Progenitor cell of endocrine pancreas (in vitro differentiated cells): ENCODE measurements at places on chromosomes 3 and 15. TPM values are rescaled to one million over a fixed set of nuclear protein-coding genes. Genes with fewer than 3 reads are reported as not detected.

GRCh38 chr3:30551266-30551665 lies 55.1 kb upstream of the TGFBR2 start:
- H3K4me1 ChIP-seq, result peaks cover 7% of the 10 kb centered on the region

- peaks cover 1% of the 10 kb centered on the region for H3K4me1 ChIP-seq
- no peak within 1 kb of the TSS for H3K27ac ChIP-seq
- peaks cover 48% of the 10 kb centered on the region for H3K27me3 ChIP-seq
- no peaks in the 10 kb centered on the region for H3K36me3 ChIP-seq
- no peak within 1 kb of the TSS for H3K4me3 ChIP-seq
These were observed at the start of gene PLCB2 for GRCh38 chr15:40307421-40308211. Gene PLCB2, minus strand, starts transcription at chr15:40307935. Its CDS starts 263 bp downstream, at chr15:40307672.

DNA sequence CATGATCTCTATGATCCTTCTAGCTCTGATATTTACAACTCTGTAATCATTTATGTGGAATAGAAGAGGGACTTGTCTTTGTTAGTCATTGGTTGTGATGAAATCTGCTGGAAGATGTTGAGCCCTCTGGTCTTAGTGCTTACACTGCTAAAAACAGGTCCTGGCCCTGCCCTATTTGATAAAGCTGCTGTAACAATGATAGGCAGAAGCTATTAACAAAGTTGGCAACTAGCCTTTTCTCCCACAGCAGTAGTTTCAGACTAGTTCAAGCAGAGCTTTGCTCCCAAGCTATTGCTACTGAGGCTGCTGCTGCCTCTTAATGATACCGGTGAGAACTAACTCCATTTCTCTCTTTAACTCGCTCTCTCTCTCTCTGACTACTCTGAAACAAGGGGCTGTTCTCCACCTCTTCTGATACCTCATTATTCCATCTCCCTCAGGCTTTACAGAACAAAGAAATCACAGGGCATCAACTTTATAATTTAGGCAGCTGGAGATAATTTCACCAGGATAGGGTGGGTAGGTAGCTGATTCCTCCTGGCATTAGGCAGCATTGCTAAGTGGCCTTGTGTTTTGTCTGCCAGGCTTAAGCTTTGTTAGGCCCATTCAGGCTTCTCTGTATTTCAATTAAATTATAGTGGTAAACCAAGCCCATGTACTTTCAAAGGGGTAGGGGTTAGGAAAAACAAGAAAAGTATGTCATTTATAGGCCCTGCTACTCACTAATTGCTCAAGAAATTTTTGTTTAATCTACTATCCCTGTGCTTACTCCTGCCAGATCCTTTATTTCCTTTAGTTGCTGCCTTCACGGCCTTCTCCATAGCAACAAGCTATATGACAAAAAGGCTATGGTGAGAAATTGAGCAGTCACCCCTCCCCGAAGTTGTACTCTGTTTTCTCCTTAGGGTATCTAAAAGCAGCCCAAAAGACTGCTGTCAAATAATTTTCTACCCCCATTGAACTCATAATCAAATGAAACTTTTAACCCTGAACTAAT lies 139.6 kb downstream of the RBPMS2 start:
- no peak for DNase-seq
- peaks cover 57% of the 10 kb centered on the region for H3K4me1 ChIP-seq
- H3K36me3 ChIP-seq, result peaks cover 16% of the 10 kb centered on the region
- peak overlapping the region; percentile 97 for H3K27ac ChIP-seq
- H3K4me3 ChIP-seq, result peak overlapping the region; percentile 3

DNA sequence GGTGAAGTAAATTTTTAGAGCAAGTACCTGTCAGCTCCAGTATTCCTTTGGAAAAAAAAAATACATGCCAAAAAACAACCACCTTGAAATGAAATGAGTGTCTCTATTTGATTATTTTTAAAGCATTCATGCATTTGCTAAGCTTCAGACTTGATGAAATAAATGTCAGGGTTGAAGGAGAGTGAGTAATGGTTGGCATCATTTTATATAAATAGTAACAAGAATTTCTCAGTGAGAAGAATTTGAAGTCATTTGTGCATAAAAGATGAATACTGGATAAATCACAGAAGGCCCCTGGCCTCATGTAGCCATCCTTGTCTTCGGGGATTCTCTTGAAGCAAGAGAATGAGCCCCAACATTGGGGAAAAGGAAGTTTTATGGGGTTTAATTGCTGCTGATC lies 318.4 kb downstream of the LPP start:
- H3K27me3 ChIP-seq, result no peaks in the 10 kb centered on the region
- no peak overlapping the region for H3K27ac ChIP-seq
- H3K4me1 ChIP-seq, result peaks cover 7% of the 10 kb centered on the region
- peaks cover 24% of the 10 kb centered on the region for H3K36me3 ChIP-seq
- H3K4me3 ChIP-seq, result no peak overlapping the region

GRCh38 chr15:96428742-96429141 lies 98.2 kb downstream of the NR2F2 start:
- peaks cover 4% of the 10 kb centered on the region for H3K4me1 ChIP-seq
- H3K4me3 ChIP-seq, result no peak overlapping the region
- peaks cover 82% of the 10 kb centered on the region for H3K27me3 ChIP-seq
- no peaks in the 10 kb centered on the region for H3K36me3 ChIP-seq
- H3K27ac ChIP-seq, result no peak overlapping the region
- DNase-seq, result no peak

- no peak for DNase-seq
- H3K4me1 ChIP-seq, result peaks cover 8% of the 10 kb centered on the region
- H3K27ac ChIP-seq, result no peak overlapping the region
- no peaks in the 10 kb centered on the region for H3K27me3 ChIP-seq
- H3K36me3 ChIP-seq, result peaks cover 3% of the 10 kb centered on the region
- H3K4me3 ChIP-seq, result no peak overlapping the region
These were observed 459.4 kb upstream of the TPRG1 start for GRCh38 chr3:188712248-188712924.

GRCh38 chr15:68794863-68795262 lies 25.8 kb downstream of the ANP32A start:
- H3K4me1 ChIP-seq, result peaks cover 68% of the 10 kb centered on the region
- H3K27ac ChIP-seq, result peak overlapping the region; percentile 47
- peaks cover 4% of the 10 kb centered on the region for H3K36me3 ChIP-seq
- H3K27me3 ChIP-seq, result no peaks in the 10 kb centered on the region

DNA sequence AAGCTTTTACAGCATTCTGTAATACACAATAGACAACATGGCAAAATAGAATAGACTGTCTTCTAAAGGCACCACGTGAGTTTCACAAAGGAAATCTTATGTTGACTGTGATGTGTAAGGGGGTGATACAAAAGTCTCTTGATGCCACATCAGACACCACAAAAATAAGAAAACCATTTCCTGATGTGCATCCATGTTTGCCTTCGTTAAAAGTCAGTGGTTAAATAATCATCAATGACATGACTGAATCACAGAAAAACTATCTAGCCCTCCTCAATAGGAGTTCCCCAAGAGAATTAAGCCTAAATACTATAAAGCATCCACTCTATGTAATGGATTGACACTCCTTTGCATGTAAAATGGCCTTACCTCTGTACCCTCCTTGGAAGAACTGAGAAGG lies 198.6 kb upstream of the SLC2A2 start:
- no peak overlapping the region for H3K4me3 ChIP-seq
- DNase-seq, result no peak
- H3K27me3 ChIP-seq, result no peaks in the 10 kb centered on the region
- H3K36me3 ChIP-seq, result peaks cover 4% of the 10 kb centered on the region
- H3K27ac ChIP-seq, result no peak overlapping the region

- no peak for DNase-seq
- H3K4me3 ChIP-seq, result no peak overlapping the region
- H3K27ac ChIP-seq, result peak overlapping the region; percentile 53
- H3K4me1 ChIP-seq, result peaks cover 8% of the 10 kb centered on the region
These were observed 62.4 kb upstream of the P3H2 start for GRCh38 chr3:190183121-190183520.

DNA sequence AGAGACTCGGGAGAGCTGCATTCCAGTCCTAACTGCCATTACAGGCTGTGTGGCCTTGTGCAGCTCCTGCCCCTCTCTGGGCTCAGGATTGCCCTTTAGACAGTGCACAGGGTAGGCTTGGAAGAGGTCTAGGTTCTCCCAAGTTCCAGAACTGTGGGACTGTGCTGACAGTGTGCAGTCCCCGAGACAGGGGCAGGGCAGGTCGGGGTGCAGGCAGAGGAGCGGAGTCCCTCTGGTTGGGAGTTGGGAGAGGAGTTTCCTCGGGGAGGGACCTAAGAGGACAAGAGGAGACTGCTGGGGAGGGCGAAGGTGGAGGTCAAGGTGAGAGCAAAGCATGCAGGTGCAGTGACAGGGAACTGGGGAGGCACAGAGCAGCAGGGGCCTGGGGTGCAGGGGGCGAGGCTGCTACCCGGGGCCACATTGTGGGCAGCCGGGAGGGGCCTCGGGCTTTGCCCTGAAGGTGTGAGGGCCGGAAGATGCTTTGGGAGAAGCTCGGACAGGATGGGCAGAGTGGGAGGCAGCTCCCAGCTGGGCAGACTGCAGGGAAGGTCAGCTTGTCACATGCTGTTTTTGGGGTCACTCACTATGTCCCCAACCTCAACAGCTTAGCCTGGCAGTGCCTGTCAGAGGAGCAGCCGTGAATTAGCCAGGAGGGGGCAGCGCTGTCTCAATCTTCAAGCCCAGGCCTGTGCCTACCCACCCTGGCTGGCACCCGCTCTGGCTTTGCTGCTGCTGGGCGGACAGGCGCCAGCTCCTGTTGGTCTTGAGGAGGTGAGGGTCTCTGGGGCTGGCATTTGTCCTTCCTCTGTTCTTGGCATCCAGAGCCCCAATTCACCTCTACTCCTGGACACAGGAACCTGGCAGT lies 15.4 kb upstream of the CSPG4 start:
- peaks cover 3% of the 10 kb centered on the region for H3K4me1 ChIP-seq
- H3K4me3 ChIP-seq, result no peak overlapping the region

GRCh38 chr15:63110428-63111026 lies 11.1 kb upstream of the LACTB start:
- H3K4me3 ChIP-seq, result no peak overlapping the region
- H3K4me1 ChIP-seq, result no peaks in the 10 kb centered on the region

DNA sequence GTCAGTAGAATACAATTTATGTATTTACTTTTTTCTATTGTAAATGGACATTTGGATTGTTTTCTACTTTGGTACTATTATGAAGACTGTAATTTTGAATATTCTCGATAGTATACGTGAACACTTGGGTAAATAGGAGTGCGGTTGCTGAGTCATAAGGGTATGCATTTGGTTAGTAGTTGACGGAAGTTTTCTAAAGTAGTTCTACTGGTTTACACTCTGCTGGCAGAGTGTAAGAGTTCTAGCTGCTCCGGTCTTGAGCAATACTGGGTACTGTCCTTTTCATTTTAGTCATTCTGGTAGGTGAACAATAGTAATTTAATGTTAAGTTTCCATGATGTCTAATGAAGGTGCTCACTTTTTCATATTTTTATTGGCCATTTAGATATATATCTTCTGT lies 70.0 kb downstream of the MEF2A start:
- H3K36me3 ChIP-seq, result peaks cover 45% of the 10 kb centered on the region
- DNase-seq, result no peak
- H3K27me3 ChIP-seq, result no peaks in the 10 kb centered on the region
- no peak overlapping the region for H3K4me3 ChIP-seq
- peaks cover 20% of the 10 kb centered on the region for H3K4me1 ChIP-seq
- H3K27ac ChIP-seq, result peak overlapping the region; percentile 20

- DNase-seq, result no peak
- H3K27ac ChIP-seq, result no peak overlapping the region
- H3K4me1 ChIP-seq, result no peaks in the 10 kb centered on the region
- H3K36me3 ChIP-seq, result peaks cover 4% of the 10 kb centered on the region
- no peaks in the 10 kb centered on the region for H3K27me3 ChIP-seq
These were observed 48.4 kb downstream of the DNAH1 start for GRCh38 chr3:52364322-52365035.

- no peak overlapping the region for H3K4me3 ChIP-seq
- no peak overlapping the region for H3K27ac ChIP-seq
- H3K36me3 ChIP-seq, result peaks cover 2% of the 10 kb centered on the region
- no peak for DNase-seq
- H3K4me1 ChIP-seq, result peaks cover 9% of the 10 kb centered on the region
These were observed 1.1 kb upstream of the C15orf62 start for GRCh38 chr15:40768521-40769273.

GRCh38 chr3:50068134-50068533 lies 20.6 kb upstream of the RBM5 start:
- no peaks in the 10 kb centered on the region for H3K4me1 ChIP-seq
- DNase-seq, result no peak
- peaks cover 31% of the 10 kb centered on the region for H3K36me3 ChIP-seq
- no peak overlapping the region for H3K4me3 ChIP-seq
- H3K27ac ChIP-seq, result no peak overlapping the region

DNA sequence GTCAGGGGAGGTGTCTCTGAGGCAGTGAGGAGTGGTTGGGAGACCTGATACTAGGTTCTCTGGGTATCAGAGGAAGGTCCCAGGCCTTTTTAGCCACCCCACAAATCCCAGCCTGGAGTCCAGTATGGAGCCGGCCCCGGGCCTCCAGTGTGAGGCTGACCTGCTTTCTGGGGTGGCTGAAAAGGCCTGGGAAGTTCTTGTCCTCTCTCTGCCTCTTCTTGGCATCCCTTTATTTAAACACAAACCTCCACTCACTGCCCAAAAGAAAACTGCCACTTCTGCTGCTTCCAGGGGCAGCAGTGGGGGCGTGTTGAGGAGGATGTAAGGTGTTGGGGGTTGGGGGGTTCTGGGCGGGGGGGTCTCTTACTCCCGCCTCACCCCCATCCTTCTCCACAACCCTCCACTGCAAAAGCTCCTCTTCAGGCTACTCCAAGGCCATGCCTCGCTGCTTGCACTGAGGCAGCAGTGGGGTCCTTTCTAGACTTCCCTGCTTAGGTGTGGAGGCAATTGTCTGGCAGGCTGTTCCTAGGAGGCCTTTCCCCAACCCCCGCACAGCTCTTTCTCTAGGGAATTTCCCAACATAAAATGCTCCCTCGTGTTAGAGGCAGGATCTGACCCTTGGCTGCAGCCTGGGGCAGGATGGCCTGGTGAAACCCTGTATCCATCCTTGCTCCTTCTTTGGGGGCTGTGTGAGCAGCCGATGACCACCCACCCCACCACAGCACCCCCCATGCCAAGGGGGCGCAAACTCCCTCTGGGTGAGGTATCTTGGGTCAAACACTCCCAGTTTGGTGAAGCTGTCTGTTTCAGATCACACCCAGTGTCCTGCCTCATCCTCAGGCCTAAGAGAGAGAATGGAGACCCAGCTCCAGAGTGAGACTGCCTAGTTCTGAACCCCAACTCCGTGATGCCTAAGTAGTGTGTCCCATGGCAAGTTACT lies 12.1 kb upstream of the RAD18 start:
- peaks cover 25% of the 10 kb centered on the region for H3K27me3 ChIP-seq
- H3K4me1 ChIP-seq, result no peaks in the 10 kb centered on the region
- no peak for DNase-seq
- H3K4me3 ChIP-seq, result no peak overlapping the region
- no peaks in the 10 kb centered on the region for H3K36me3 ChIP-seq

GRCh38 chr3:150391161-150391560 lies 16.9 kb upstream of the TSC22D2 start:
- no peak for DNase-seq
- H3K4me1 ChIP-seq, result peaks cover 2% of the 10 kb centered on the region
- H3K27me3 ChIP-seq, result no peaks in the 10 kb centered on the region
- H3K4me3 ChIP-seq, result no peak overlapping the region
- H3K36me3 ChIP-seq, result no peaks in the 10 kb centered on the region

GRCh38 chr3:161275919-161276318 lies 54.8 kb downstream of the NMD3 start:
- DNase-seq, result no peak
- no peak overlapping the region for H3K4me3 ChIP-seq
- H3K36me3 ChIP-seq, result peaks cover 33% of the 10 kb centered on the region
- H3K4me1 ChIP-seq, result peaks cover 13% of the 10 kb centered on the region
- H3K27ac ChIP-seq, result no peak overlapping the region
- H3K27me3 ChIP-seq, result no peaks in the 10 kb centered on the region

Gene WDR93
- 0.91 and 1.3 TPM in 2 replicates for total RNA-seq

Gene CTXN2
- total RNA-seq, result 0.16 and 0.38 TPM in 2 replicates

Gene SHISA5
- total RNA-seq, result 157 and 162 TPM in 2 replicates

Gene PFKFB4
- 39.7 and 45.0 TPM in 2 replicates for total RNA-seq

Gene NOP10
- total RNA-seq, result 134 and 139 TPM in 2 replicates

Gene EXD1
- total RNA-seq, result not detected in 2 replicates

Gene LMAN1L
- not detected in 2 replicates for total RNA-seq

Gene GRK7
- 0.14 TPM in 1 of 2 replicates, not detected in the other for total RNA-seq

Gene ZDHHC3
- total RNA-seq, result 61.2 and 64.9 TPM in 2 replicates

Gene TMEM266
- total RNA-seq, result 0.50 and 0.82 TPM in 2 replicates

Gene CHRD
- total RNA-seq, result 10.2 and 13.0 TPM in 2 replicates
